NCI-H146 (cell line): ENCODE measurements at places on chromosomes 2 and 18.

DNA sequence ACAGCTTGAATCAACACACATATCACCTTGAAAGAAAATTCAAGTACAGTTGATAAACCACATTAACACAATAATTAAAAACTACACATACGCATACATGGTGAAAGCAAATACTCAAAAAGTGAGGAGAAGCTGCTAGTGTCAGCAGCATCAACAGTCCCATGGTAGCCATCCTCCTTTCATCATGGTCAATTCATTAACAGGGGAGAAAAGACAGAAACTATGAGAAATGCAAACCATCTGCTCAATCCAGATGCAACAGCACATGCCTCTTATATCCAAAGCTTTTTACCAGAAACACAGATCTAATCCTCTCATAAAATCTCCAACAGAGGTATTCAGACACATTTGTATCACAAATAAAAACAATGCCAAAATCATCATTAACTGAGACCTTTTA, 81.9 kb upstream of the CHRNA1 start:
- DNase-seq = no peak

DNA sequence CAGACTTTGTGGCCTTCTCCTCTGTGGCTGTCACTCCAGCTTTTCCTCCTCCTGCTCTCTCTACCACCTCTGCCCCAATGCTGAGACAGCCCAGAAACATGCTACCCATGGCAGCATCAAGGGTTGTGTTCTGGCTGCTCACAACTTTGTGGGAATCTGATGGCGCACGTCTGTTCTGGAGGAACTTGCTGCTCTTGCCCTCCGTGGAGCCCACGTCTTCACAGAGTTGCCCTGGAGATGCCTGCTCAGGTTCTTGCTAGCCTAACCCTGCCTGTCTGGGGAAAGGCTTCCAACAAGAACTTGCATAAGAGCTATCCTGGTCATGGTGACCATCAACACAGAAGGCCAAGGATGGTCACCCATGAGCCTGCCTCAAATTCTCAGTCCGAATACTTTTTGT, 237.4 kb downstream of the AFF3 start:
- no peak for DNase-seq

- DNase-seq = no peak
Observed at GRCh38 chr2:221780281-221780688, 208.2 kb upstream of the EPHA4 start.

DNA sequence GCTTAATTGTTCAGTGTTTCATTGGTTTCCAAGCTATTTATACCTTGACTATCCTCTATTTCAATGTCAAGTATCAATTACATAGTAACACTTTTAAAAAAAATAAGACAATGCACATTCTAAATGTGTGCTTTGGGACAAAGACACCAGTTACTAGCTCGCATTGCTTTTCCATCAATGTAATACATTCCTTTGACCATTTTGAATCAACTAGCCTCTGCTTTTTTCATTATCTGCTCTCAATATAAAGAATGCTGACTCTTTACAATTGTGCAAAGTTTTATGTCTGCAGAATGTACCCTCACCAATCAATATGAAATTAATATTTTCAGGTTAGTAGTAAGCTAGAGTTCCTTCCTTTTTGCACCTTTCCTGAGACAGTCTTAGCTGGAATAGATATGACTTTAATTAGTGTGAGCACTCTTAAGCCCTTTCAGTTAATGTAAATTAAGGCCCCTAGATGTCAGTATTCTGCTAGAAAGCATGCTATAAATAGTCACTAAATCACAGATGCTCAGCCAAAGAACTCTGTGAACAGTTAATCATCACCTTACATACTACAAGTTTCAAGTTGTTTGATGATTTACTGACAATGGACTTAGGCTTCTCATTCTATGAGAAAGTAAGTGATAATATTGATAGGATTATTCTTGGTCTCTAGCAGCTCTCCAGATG, 413.6 kb downstream of the PTH2R start:
- DNase-seq = no peak

DNA sequence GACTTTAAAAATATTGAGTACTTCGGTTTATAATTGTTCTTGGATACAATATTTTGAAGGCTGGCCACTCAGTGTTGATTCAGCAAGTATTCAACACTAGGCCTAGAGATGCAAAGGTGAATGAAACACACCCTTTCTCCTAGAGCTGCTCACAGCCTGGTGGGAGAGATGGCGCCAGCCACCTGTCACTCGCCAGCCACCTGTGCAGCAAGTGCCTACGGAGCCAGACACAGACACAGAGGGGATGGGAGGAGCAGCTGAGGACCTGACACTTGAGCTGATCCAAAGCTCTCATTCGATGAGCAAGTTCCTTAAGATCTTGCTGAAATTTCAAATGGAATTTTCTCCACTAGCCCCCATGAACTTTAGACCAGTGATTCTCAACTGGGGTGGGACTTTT, 151.1 kb upstream of the RIOK3 start:
- DNase-seq = peak; percentile 85

DNA sequence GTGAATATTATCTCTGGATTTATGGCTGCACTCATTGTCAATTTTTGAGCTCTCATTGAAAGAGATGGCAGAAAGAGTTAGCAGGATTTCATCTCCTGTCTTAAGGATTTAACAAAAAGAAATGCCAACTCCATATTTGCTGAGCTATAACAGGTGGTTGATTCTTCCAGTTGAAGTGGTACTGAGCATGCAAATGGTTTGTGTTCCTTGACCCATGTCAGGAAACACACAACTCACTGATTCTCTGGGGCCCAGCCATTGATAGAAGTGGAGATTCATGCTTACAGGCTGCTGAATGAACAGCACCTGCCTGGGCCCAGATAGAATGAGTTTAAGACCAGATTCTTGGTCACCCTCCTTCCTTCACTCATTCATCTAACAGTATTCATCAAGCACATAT, 128.8 kb downstream of the CERS6 start:
- no peak for DNase-seq

- peak; percentile 16 for DNase-seq
Observed at GRCh38 chr2:135744760-135745314, 3.2 kb downstream of the UBXN4 start.

- no peak for DNase-seq
Observed at GRCh38 chr2:47486841-47487497, 84.0 kb downstream of the MSH2 start.

DNA sequence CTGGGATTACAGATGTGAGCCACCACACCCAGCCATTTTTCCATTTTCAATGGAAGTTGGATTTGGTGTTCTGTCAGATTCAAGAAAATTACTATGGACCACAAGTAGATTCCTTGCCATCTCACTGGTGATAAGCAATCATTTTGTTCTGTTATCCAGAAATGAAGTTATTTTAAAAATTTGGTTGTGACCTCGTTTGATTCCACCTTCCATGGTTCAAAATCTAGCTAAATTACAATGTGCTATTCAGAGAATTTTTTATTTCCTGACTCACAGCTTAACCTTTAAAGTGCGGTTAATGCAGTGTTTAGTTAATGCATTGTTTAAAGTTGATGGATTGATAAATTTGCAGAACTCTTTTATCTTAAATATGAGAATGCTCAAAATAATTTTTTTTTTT, 243.2 kb upstream of the BOD1L2 start:
- no peak for DNase-seq

DNA sequence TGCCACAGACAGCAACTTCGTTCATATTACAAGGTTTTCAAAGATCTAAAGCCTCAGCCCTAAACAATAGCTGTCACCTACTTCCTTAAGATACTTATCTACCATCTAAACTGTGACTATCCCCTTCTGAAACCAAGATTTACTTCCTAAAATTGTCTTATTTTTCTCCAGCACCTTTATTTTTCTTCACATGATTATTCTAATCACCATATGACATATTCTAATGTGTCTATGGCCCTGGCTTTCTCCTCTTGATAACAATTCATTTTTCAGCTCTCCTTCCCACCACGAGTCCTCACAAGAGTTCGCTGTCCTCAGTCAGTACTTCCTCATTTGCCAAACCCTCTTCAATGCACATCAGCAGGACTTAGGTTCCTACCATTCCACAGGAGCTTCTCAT, 53.9 kb downstream of the RTTN start:
- no peak for DNase-seq

- no peak for DNase-seq
Observed at GRCh38 chr18:48943736-48944527, 6.8 kb downstream of the SMAD7 start.

DNA sequence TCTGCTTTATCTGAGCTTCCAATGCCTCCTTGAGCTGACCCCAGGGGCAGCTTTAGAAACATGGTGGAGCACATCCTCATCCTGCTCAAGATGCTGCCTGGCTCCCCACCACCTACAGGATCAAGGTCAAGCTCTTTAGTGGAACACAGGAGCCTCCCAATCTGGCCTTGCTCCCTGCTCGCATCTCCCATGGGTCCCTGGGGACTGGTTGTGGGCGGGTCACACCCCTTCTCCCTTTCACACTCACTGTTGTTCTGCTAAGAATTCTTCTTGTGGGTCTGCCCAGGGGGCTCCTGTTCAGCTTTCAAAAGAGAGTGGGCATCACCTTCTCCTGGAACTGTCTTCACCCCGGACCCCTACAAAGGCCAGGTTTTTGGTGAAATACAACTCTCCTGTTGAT, 8.4 kb upstream of the NT5DC4 start:
- DNase-seq = no peak

- no peak for DNase-seq
Observed at GRCh38 chr2:158460632-158461297, 4.0 kb downstream of the PKP4 start.

GRCh38 chr2:209472871-209473270, 49.0 kb downstream of the MAP2 start:
- DNase-seq = no peak

- no peak for DNase-seq
Observed at GRCh38 chr2:233165895-233166661, 85.4 kb upstream of the ATG16L1 start.

GRCh38 chr2:218961651-218962570, 2.4 kb downstream of the CDK5R2 start:
- DNase-seq = peak; percentile 72

DNA sequence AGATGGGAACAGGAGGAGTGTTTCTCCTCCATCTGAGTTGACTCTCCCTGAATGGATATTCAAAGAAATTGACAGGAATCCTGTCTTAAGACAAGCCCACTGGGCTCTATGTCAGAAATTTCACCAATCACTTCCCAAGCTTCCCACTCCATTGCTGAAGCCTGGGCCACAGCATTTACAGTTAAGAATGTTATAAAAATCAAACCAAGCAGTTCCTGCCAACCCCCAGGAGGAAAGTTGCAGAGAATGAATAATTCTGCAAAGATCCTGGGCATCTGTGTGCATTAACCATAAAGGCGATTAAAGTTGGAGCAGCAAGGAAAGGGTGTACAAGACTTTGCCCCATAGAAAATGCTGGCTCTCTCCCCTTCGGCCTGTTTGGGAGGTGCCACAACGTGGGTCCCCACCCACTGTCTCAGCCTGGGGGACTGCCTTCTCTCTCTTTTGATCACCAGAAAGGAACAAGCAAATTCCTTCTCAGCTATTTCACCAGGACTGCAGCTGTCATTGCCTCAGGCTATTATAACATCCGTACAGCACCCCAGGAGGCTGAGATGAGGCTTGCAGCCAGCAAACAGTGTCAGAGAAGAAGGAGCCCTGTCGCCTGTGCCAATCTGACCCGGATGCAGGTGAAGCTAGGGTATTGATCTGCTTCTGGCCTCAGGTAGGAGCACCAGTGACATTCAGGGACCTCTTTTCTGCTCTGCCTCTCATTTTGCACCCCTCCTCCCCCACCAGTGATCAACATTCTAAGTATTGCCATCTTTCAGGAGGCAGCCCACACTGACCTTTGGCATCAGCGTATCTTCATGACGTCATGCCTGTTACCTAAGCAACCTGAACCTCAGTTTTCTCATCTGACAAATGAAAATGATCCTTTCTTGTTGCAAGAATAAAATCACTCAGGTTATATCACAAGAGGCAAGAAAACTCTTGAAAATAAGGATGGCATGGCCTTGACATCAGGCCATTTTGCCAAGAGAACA, 219.0 kb downstream of the SH3BP4 start:
- peak; percentile 92 for DNase-seq

GRCh38 chr2:52844701-52845423, 922.7 kb upstream of the CHAC2 start:
- no peak for DNase-seq
